ENCODE measurements at places on chromosomes 7 and 10. TPM values are rescaled to one million over a fixed set of nuclear protein-coding genes. Genes with fewer than 3 reads are reported as not detected.

GRCh38 chr10:93875032-93875358 lies 18.8 kb upstream of the SLC35G1 start:
- H3K4me1 ChIP-seq = no peaks in the 10 kb centered on the region
- no peaks in the 10 kb centered on the region for H3K36me3 ChIP-seq
- no peak for DNase-seq
- H3K27ac ChIP-seq = no peak overlapping the region
- peaks cover 14% of the 10 kb centered on the region for H3K27me3 ChIP-seq

CFAP43 gene
- total RNA-seq = 0.16 TPM

DNA sequence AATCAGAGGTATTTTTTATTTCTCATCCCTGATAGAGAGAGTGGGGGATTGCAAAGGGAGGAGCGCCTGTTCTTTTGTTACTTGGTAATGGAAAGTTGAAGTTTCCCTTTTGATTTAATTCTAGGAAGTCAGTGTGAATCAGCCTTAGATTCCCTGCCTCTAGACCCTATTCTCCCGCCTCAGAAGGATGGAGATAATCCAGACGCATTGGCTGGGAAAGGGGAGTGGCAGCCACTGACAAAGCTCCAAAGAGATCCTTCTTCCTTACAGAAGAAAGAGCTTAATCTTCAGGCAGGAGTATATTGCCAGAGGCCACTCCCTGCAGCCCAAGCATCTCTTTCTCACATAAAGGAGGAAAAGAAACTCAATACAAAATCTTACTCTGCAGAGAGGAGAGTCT lies 122.3 kb upstream of the GALNT17 start:
- H3K27me3 ChIP-seq = no peaks in the 10 kb centered on the region
- no peaks in the 10 kb centered on the region for H3K36me3 ChIP-seq
- no peak overlapping the region for H3K4me3 ChIP-seq
- H3K4me1 ChIP-seq = no peaks in the 10 kb centered on the region
- no peak overlapping the region for H3K27ac ChIP-seq

DNA sequence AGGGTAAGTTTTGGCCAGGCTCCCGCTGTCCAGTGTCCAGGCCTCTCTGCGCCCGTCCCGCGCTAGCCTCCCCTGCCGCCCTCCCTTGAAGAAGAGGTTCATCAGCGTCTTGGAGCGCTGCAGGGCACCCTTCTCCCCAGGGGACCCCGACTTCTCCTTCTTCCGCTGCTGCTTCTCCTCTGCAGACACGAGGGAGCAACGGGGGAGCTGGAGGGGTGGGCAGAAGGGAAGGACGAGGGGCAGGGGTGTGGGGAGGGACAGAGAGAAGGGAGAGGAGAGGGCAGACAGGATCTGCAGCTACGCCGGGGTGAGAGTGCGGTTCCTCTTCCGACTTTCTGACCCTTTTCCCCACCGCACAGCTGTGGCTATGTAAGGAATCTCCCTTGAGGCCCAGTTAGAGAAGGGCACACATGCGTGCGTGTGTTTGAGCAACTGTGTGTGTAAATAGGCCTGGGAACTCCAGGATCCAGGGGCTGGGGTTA lies 12.8 kb downstream of the PDZD7 start:
- no peak overlapping the region for H3K4me3 ChIP-seq
- H3K27me3 ChIP-seq = peaks cover 42% of the 10 kb centered on the region
- no peak for DNase-seq
- no peaks in the 10 kb centered on the region for H3K36me3 ChIP-seq
- no peak overlapping the region for H3K27ac ChIP-seq
- peaks cover 24% of the 10 kb centered on the region for H3K4me1 ChIP-seq

DNA sequence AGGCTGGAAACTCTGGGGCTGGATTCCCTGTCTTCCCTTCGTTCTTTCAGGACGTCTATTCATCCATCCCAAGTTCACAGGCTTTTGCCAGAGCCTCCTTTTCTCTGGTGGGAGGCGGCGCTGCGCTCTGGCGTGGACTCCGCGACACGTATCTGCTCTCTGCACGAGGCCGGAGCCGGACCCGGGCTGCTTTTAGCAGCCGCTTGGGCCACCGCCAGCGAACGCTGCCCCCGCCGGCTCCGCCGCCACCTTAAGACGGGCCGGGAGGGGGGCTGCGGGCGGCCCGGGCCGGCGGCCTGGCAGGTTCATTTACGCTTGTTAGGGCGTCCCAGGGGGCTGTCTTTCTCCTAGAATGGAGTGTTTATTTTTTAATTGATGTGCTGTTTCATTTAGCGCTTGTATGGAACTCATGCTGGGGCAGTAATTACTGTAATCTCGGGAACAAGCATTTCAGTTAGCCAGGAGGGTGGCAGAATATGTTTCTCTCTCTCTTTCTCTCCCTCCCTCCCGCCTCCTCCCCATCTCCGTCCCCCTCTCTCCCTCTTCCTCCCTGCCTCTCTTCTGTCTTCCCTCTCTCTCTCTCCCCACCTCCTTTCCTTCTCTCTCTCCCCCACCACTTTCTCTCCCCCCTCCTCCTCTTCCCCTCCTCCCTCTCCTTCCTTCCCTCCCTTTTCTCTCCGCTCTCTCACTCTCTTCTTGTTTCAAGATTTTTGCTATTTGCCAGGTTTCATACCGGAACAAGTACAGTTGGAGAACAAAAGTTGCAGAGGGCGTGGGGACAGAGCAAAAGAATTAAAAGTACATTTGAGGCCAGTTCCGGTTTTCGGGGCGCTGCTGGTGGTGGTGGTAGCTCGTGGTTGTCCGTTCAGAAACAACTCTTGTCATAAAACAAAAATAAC lies 1.3 kb upstream of the FZD8 start:
- H3K36me3 ChIP-seq = no peaks in the 10 kb centered on the region
- peak; percentile 13 for DNase-seq
- H3K27ac ChIP-seq = no peak overlapping the region
- H3K27me3 ChIP-seq = peaks cover 46% of the 10 kb centered on the region

SMO gene
- total RNA-seq = 0.81 TPM

GRCh38 chr7:135217645-135218509 lies 6.6 kb upstream of the WDR91 start:
- DNase-seq = no peak
- peaks cover 3% of the 10 kb centered on the region for H3K27me3 ChIP-seq
- no peaks in the 10 kb centered on the region for H3K36me3 ChIP-seq
- no peaks in the 10 kb centered on the region for H3K4me1 ChIP-seq
- no peak overlapping the region for H3K4me3 ChIP-seq

LIPN gene
- total RNA-seq = not detected

DNA sequence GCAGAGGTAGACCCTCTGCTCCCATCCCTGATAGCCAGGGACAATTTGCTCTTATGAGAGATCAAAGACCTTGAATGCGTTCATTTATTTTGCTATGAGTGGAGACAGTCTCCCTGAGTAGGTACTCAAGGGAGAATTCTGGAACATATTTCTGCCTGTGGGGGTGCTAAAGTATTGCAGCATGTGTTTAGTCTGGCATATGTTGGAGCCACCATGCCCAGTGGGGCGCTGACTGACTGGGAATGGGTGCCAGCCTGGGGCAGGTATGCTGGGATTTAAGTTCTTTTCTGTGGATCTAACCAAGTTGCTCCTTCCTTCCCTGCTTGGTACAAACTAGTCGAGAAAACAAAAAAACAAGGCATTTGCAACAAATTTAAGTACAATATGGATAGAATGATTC lies 99.1 kb downstream of the JCAD start:
- no peaks in the 10 kb centered on the region for H3K27me3 ChIP-seq
- H3K27ac ChIP-seq = no peak overlapping the region
- no peak for DNase-seq
- H3K4me3 ChIP-seq = no peak overlapping the region
- H3K4me1 ChIP-seq = no peaks in the 10 kb centered on the region

DNA sequence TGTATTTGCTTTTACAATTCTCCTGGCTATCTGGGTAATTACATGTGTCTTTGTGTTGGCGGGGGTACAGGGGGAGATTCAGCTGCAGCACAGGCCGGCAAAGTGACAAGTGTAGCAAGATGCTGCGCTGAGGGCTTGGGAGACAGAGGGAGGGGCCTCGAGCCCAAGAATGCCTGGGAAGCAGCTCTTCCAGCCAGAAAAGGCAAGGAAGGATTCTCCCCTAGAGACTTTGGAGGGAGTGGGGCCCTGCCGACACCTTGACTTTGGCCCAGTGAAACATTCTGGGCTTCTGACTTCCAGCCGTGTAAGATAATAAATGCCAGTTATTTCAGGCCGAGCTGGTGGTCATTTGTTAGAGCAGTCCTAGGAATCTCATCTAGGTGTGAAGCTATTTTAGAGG lies 7.2 kb upstream of the REPIN1 start:
- H3K27me3 ChIP-seq = no peaks in the 10 kb centered on the region
- no peak overlapping the region for H3K27ac ChIP-seq
- peaks cover 3% of the 10 kb centered on the region for H3K36me3 ChIP-seq
- no peak for DNase-seq
- peaks cover 59% of the 10 kb centered on the region for H3K4me1 ChIP-seq

PRF1 gene
- 113 TPM for total RNA-seq

DNA sequence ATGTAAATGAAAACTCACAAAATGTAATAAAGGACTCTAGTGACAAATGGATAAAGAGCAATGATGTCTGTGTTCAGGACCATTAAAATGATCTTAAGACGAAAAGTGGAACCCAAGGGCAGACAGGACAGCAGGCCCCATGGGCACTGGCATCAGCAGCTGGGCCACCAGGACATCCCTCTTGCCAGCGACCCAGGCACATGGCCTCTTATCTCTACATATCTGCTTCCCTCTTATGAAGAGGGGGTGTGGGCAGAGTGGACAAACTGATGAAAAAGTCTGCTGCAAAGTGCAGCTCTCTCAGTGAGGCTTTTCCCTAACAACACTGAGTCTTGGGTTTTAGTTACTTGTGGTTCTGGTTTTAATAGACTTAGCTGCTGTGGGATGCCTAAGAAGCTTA lies 44.8 kb upstream of the ANKRD1 start:
- no peak for DNase-seq
- H3K27me3 ChIP-seq = peaks cover 6% of the 10 kb centered on the region
- H3K4me1 ChIP-seq = no peaks in the 10 kb centered on the region
- no peak overlapping the region for H3K4me3 ChIP-seq

DNA sequence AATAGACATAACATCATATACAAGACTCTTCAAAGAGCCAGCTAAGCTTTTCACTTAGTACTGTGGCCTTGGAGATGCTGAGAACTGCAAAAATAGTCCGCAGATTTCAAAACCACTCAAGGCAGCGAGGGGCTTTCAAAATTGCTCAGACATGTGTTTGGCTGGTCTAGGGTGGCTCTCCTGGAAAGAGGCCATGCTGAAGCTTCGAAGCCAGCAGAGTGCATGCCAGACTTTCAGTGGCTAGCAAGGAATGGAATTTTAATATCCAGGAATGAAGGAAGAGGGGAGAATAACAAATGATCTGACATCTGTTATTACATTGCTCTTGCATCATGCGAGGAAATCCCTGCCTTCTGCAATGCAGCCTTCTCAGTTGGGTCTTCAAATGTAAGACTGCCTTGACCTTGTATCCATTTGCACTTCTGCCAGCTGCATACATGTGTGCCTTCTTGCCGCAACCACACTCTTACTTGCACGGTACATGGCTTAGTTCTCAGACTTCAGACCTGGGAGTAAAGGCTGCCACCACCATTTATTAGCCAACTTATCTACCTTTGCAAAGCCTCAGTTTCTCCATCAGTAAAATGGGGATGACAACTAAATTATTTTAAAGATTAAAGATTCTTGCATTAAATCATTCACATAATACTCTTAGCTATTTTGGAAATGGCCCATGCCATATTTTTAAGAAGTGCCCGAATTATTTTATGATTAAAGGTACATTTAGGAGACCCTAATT lies 55.9 kb downstream of the ITIH5 start:
- no peaks in the 10 kb centered on the region for H3K27me3 ChIP-seq
- no peak for DNase-seq
- H3K27ac ChIP-seq = no peak overlapping the region
- H3K36me3 ChIP-seq = no peaks in the 10 kb centered on the region

GRCh38 chr7:101244375-101245146 lies at the start of gene FIS1:
FIS1 (minus strand) TSS chr7:101245081; CDS start chr7:101245004, 77 bp downstream.
- peak; percentile 97 for DNase-seq
- peak within 1 kb of the TSS; percentile 85 for H3K4me3 ChIP-seq
- H3K27ac ChIP-seq = peak within 1 kb of the TSS; percentile 97

PPIF gene
- total RNA-seq = 81.5 TPM

Data from activated CD8-positive, alpha-beta T cell treated with anti-CD3 and anti-CD28 coated beads for 36 hours (primary cell).